ENCODE measurements at places on chromosomes 1 and 21.

- DNase-seq: no peak
These were observed 644.6 kb upstream of the TMPRSS15 start for GRCh38 chr21:19048098-19048672.

DNA sequence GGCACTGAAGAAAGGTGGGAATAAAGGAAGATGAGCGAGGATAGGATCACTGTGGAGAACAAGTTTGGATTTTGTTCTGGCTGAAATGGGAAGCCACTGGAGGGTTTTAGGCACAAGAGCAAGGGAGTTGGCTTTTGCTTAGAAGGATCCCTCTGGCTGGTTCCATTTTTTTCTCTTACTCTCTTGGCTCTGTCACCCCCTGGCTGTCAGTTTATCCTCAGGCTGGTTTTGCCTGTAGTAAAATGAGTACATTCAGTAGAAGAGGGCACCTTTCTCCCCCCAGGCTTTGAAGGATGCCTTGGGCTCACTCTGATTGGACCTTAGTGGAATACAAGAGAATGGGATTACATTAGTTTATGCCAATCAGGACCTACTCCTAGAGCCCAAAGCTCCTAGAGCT, 17.1 kb downstream of the CACHD1 start:
- no peak for DNase-seq

DNA sequence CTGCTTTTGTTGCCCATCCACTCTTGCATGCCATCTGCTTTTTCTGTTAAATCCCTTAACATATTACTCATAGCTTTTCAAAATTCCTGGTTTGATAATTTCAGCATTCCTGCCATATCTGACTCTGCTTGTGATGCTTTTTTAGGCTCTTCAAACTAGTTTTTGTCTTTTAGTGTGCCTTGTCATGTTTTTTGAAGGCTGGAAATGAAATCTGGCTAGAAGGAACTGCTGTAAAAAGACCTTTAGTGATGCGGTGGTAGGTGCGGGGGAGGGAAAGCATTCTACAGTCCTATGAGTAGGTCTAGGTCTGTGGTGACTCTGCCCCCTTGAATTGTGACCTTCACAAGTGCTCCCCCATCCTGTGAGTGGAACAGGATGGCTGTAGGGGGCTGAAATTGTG, 15.0 kb upstream of the S100B start:
- no peak for DNase-seq

- no peak for DNase-seq
These were observed 14.3 kb downstream of the ADAMTSL4 start for GRCh38 chr1:150563340-150564038.

- no peak for DNase-seq
These were observed 25.4 kb downstream of the NFASC start for GRCh38 chr1:204896023-204896422.

All from central memory CD8-positive, alpha-beta T cell (primary cell).